ENCODE measurements at places on chromosomes 4 and X.
A peak's percentile ranks its signal among the peaks of the same experiment; 100 is the strongest.

DNA sequence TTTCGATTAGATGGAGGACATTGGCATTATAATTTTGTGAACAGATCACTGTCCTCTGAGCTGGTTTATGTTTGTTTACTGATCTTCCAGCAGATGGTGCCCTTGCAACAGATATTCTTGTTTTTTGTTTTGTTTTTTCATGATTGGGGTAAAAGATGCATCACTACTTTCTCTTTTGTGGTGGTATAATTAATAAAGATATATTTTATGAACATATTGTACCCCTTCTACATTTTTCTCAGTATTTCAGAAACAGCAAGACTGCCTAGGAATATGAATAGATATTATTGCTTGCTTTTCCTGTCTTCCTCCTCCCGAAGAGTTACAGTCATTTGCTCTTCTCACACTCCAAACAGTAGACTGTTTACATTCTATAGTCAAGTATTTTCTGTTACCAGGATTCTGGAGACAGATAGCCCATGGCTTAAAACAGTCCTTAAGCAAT lies 905.2 kb downstream of the TRAM1L1 start:
- DNase-seq: no peak

DNA sequence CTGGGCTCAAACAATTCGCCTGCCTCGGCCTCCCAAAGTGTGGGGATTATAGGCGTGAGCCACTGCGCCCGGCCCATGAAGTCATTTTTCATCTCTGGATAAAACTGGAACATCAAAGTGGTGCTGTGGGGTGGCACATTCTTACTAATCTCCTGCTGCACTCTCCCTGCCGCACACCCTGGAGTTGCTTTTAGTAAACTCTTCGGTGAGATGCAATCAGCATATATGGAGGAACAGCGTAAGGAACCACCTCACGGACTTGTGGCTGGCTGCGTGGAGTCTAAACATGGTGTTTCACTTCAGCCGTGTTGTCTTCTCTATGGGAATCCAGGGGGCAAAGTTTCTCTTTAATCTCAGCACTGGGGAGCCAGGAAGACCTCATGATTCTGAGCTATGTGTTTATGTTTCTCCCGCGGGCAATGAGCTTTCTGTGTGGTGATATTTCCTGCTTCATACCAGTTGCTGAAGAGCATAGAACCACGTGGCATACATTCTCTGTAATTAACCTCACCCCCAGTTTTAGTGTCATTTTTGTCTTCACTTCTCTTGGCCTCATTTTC lies 2.1 kb upstream of the RHOH start:
- no peak for DNase-seq

- peak; percentile 2 for DNase-seq
Measured at GRCh38 chr4:6107114-6107791, 89.0 kb upstream of the C4orf50 start.

GRCh38 chrX:25527156-25527555 lies 511.4 kb upstream of the ARX start:
- no peak for DNase-seq

GRCh38 chr4:84913176-84913575 lies 53.3 kb downstream of the WDFY3 start:
- DNase-seq: no peak

- peak; percentile 43 for DNase-seq
Measured at GRCh38 chr4:57109847-57110639, at the start of gene IGFBP7. Gene IGFBP7 (minus strand): TSS chr4:57110385. CDS start chr4:57110351, 34 bp downstream.

GRCh38 chrX:53442322-53442631 lies 8.1 kb upstream of the HSD17B10 start:
- DNase-seq: no peak

GRCh38 chr4:140762202-140762601 lies 6.0 kb upstream of the TBC1D9 start:
- no peak for DNase-seq

GRCh38 chrX:20680998-20681397 lies 414.3 kb upstream of the RPS6KA3 start:
- DNase-seq: no peak

GRCh38 chr4:25821899-25822298 lies 40.9 kb downstream of the SEL1L3 start:
- no peak for DNase-seq

DNA sequence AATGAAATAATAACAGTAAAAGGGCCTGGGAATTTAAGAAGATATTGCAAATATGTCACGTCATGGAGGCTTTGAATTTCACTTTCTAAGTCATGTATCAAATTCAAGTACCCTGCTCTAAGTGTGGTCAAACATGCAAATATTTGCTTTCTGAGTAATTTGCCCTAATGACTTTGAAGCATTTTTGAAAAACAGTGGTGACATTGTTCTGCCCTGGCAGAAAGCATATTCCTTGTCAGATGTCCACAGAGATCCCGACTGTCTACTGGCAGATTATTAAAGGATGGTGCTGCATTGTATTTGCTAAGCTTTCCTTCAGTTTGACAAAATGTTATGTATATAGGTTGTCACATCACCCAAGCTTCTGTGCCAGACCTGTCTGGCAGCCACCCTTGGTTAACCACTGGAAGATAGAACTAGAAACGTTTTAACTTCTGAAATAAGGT lies 92.5 kb downstream of the ANK2 start:
- DNase-seq: no peak

GRCh38 chr4:125317525-125317877 lies 2.7 kb downstream of the FAT4 start:
- peak; percentile 83 for DNase-seq

DNA sequence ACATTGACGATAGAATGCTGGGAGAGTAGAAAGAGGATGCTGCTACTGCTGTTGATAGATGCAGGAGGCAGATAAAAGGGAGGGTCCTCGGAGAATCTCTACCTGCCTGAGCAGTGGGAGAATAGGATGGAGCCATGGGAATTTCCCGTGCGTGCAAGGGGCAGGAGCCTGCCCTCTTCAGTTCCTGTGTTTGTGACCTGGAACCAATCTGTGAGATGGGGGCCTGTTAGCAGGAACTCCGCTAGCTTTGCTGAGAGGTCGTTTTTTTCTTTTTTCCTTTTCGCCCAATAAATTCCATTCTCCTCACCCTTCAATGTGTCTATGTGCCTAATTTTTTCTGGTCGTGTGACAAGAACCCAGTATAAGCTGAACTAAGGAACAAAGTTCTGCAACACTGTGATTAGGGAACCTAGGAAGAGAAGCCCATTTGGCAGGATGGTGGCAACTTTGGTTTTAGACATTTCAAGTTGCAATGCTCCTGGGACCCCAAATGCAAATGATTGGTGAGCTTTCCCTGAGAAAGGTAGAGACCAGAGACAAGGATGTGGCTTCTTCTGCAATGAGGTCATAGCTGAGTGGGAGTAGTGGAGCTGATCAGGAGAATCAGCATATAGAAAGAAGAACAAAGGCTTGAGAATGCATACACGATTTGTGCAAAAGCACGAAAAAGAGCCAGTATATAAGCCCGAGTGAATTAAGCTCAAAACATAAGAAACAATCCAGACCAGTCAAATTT lies 23.9 kb downstream of the SLC39A8 start:
- DNase-seq: no peak

DNA sequence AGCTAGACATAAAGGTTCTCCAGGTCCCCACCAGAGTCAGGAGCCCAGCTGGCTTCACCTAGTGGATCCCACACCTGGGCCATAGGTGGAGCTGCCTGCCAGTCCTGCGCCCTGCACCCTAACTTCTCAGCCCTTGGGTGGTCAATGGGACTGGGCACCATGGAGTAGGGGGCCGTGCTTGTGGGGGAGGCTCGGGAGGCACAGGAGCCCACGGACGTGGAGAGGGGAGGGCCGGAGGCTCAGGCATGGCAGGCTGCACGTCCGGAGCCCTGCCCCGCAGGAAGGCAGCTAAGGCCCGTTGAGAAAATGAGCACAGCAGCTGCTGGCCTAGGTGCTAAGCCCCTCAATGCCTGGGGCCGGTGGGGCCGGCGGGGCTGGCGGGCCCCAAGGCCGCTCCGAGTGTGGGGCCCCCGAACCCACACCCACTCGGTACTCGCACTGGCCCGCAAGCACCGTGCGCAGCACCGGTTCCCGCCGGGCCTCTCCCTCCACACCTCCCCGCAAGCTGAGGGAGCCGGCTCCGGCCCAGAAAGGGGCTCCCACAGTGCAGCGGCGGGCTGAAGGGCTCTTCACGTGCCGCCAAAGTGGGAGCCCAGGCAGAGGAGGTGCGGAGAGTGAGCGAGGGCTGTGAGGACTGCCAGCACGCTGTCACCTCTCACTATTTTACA lies 291.1 kb downstream of the KLHL4 start:
- DNase-seq: peak; percentile 12

DNA sequence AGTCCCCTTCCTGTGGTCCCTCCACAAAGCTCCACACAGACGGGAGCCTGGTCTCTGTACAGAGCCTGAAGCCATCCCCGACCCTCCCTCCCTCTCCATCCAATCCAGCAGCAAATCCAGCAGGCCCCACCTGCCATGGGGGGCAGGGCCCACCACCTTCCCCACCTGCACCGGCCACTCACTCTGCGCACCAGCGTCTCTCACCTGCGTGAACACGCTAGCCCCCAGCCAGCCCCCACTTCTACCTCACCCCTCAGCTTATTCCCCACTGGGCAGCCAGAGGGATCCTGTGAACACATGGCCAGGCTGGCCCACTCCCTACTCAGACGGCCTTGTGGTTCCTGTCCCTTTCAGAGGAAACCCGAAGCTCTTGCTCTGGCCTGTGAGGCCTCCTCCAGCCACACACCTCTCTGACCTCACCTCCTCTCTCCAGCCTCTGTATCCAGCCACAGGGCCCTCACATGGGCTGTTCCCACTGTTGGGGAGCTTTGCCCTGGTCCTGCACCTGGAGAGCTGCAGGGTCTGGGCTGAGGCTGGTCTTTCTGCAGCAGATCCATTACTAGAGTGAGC lies 70.9 kb downstream of the WFS1 start:
- DNase-seq: no peak

GRCh38 chrX:150887906-150888465 lies 10.5 kb downstream of the CD99L2 start:
- DNase-seq: no peak

- no peak for DNase-seq
Measured at GRCh38 chrX:31433856-31434255, 362.0 kb upstream of the FTHL17 start.

- no peak for DNase-seq
Measured at GRCh38 chr4:82381235-82381634, 7.4 kb upstream of the HNRNPD start.

DNA sequence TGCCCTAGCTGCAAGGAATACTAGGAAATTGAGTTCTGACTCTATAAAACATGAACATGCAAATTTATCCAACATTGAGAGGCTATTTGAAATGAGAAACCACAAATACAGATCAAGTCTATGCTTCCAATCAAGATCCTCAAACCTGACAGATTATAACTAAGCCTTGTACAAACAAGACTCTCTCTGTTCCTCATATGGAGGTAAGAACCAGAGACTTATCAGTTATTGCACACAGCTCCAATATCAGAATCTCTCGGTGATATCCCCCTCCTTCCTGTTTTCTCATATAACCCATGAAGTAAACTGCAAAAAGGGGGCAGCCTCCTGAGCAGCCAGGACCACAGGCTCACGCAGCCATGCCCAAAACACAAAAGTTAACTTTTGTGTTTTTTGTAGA lies 36.5 kb downstream of the FBXW7 start:
- no peak for DNase-seq

DNA sequence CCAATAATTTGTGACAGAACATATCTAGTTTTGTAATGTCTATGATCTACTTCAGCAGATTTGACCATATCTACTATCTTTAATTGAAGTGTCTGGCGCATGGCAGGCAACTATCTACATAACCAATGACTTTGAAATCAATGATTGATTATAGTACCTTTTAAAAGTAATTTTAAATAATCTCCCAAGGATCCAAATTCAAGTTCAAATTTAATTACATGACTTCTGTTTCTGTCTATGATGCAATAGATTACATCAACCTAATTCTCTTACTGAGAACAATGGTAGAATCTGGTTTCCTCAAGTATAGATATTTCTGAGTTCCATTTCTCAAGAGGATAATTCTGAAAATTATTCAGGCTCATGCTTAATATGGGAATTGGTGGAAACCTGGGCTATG lies 177.4 kb upstream of the IL15 start:
- no peak for DNase-seq

DNA sequence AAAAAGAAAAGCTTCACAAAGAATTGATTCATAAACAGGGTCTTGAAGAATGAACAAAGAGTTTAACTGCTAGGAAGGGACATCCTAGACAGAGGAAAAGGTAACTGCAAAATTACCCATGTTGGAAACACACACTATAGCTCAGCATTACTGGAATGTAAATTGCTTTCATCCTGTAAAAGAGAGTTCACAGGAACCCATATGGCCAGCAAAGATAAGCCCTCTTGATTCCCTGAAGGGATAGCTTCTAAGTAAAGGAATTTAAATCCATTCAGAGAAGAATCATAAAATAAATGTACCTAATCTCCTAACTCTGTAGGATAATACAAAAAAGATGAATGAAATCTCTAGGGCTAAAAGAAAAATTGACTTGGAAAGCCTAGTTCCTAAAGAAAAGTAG lies 107.1 kb upstream of the INTU start:
- DNase-seq: no peak

GRCh38 chrX:153931748-153932147 lies 3.1 kb downstream of the NAA10 start:
- no peak for DNase-seq

DNA sequence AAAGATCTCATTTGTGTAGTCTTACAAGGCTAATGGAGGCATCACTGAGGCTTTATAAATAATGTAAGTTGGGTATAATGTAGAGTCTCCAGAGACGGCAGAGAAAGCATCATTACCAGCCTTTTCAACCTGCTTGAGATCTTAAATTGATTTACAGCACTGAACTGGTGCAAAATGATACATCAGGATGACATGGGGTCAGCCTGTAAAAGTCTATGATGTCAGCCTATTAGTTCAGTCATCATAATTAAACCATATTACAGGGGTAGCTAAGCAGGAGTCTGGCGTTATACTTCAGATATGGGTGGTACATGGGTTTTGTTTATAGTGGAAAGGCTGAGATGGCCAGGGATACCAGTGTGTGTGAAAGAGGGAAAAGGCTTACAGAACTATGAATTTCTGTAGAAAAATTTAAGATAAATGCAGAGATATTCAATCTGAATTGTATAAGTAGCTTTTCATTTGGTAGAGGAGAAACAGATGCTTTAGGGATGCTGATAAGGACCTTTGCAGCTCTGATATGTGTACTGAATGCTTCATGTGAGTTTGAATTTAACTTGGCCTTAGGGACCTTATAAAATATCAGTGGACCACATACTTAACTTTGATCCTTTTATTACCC lies 2.7 kb downstream of the SMAD1 start:
- no peak for DNase-seq

Measured in testis (tissue), 5 donors.